ENCODE measurements at places on chromosomes 4 and X.

DNA sequence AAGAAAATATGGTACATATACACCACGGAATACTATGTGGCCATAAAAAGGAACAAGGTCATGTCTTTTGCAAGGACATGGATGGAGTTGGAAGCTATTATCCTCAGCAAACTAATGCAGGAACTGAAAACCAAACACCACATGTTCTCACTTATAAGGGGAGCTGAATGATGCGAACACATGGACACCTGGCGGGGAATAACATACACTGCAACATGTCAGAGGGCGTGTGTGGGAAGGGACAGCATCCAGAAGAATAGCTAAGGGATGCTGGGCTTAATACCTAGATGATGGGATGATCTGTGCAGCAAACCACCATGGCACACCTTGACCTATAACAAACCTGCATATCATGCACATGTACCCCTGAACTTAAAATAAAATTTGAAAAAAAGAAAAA lies 19.5 kb upstream of the CNKSR2 start:
- no peak for DNase-seq

DNA sequence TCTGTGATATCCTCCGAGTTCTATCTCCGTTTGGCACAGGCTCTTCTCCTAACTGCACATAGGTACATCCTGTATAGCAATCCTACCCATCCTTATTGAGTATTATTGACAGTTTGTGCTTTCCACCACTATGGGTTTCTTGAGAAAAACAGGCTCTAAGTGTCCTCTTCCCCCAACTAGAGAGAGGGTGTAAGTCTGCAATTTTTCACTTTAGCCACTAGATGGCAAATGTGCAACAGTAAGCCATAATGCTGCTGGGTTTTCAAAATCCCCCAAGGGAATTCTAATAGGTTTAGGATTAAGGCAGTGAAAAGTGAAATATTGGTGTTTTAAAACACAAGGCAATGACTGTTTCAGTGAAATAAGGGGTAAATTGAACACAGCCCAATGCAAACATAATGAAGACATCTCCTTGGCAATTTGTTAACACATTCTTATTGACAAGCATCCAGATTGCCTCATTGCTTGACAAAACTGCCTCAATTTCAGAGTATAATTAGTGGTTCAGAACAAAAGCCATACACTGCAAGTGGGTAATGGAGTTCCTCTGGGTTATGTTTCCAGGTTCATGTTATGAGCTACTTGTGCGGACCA lies 239.0 kb upstream of the HTR2C start:
- DNase-seq, result peak; percentile 50

DNA sequence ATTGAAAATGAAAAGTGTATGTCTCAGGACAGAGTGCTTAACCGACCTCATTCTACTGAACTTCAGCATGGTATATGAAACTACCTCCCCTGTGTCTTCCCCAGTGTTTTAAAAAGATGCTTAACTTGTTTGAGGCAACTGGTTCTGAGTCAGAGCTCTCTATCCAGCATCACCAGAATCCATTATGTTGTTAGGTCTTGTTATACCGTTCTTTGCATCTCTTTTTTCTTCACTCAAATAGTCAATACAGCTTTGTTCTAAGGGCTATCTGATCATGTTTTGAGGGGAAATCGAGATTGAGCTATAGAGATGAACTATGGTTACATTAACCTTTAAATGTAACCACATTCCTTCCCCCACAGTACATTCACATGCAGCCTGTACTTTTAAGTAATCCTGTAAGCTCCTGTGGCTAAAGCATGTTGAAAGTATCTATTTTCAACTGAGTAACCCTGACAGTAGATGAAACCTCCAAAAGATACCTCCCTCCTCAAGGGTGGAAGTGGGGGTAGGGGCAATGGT lies 514.4 kb downstream of the RPA4 start:
- no peak for DNase-seq

- no peak for DNase-seq
Observed at GRCh38 chr4:186979961-186980745, 256.5 kb upstream of the FAT1 start.

- DNase-seq, result peak; percentile 27
Observed at GRCh38 chrX:122739770-122740169, 444.3 kb upstream of the GRIA3 start.

DNA sequence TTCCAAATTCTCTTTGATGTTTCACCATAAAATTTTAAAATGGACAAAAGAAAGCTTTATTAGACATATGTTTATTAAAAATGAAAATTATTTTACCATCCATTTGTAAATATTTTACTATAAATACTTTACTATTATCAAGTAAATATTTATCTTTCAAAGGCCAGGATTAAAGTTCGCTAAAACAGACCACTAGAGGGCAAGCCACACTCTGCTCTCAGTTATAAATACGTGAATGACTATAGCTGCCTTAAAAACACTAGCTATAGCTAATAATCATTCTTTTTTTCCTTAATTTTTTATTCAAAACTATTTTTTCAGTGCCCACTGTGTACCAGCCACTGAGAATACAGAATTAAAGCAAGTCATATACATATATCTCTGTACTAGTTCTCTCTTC lies 38.6 kb downstream of the UNC5C start:
- peak; percentile 63 for DNase-seq

- DNase-seq, result no peak
Observed at GRCh38 chr4:144178414-144178813, 37.9 kb upstream of the GYPA start.

DNA sequence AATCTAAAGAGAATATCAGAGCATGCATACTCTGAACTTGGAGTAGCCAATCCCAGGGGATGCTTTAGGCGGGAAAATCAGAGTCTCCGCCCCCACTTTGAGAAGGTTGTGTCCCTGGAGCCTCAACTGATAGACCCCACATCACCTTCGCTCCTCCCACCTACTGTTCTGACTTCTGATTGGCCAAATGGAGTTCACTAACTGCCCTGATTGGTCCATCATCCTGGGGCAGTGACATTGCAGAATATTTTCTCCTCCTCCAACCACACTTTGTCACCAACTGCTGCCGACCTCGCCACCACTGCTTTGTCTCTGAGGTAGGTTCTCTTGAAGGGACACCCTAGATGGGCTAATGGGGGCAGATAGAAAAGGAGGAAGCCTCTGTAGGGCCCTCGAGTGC lies 22.7 kb upstream of the SPACA5B start:
- no peak for DNase-seq

GRCh38 chrX:94676285-94676684 lies 1002.3 kb downstream of the FAM133A start:
- DNase-seq, result no peak
